ENCODE measurements at places on chromosomes 5 and 9.

DNA sequence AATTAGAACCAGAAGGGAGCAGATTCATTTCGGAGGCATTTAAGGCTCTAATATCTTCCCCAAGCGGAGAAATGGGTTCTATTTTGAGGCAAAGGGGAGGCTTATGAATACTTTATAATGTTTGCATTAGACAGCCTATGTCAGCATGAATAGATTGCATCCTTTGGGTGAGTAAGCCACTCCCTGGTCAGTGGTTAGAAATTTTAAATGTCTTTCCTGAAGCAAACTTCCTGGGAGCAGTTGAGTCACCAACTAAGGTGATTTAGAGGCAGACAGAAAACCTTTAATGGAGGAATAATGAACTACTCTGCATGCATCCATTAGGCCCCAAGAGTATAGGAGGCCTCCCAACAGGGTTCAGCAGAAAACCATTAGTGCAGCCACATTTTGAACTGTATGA lies 204.9 kb downstream of the ELAVL2 start:
- DNase-seq = no peak

- no peak for DNase-seq
Measured at GRCh38 chr5:161380486-161380885, 166.0 kb downstream of the GABRB2 start.

DNA sequence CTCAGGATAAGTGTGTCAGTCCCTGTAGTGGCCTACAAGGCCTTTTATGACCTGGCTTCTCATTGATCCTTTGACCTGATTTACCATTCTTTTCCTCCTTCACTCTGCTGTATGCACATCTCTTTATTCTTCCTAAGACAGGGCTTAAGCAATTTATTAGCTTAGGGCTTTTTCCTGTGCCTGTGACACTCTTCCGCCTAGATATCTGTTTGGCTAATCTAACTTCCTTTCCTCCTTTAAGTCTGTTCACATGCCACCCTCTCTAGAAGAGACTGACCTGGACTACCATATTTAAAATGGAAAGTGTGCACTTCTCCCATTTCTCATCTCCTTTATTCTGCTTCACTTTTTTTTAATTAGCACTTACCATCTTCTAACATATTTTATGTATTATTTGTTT lies 29.1 kb downstream of the FOCAD start:
- no peak for DNase-seq

GRCh38 chr9:37215381-37215780 lies 95.0 kb downstream of the ZCCHC7 start:
- no peak for DNase-seq

DNA sequence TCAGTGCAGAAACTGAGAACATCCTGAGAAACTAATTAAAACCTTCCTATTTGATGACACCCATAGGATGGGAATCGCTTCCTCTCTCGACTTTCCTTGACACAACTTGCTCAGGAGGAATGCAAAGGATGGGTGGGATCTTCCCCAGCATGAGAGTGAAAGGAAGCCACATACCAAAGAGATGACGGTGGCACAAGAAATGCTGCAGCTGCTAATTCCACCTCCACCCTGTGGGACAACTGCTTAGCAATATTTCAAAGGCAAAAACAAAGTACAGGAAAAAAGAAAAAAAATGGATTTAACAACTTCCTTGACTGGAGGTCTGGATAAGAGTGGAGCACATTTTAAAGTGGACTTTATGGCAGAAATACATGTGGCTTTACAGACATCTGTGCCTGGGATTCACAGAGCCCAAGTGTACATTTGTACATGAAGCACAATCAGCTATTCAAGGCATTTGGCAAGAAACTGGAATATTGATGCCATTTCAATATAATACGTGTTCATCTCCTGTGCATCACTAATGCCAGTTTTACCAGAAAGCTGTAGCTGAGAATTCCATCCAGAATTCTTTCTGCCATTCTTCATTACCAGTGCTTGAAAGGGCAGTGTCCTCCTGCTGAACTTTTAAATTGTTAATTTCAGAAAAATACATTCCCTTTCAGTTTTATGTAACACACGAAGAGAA lies 359.2 kb upstream of the ACTBL2 start:
- no peak for DNase-seq

- no peak for DNase-seq
Measured at GRCh38 chr9:80878556-80878955, 810.8 kb downstream of the TLE1 start.

Measured in activated T-cell treated with anti-CD3 and anti-CD28 coated beads for 24 hours (primary cell).